Large intestine (tissue), 12 donors: ENCODE measurements at places on chromosomes 4 and X. TPM values are rescaled to one million over a fixed set of nuclear protein-coding genes. Genes with fewer than 3 reads are reported as not detected.

DNA sequence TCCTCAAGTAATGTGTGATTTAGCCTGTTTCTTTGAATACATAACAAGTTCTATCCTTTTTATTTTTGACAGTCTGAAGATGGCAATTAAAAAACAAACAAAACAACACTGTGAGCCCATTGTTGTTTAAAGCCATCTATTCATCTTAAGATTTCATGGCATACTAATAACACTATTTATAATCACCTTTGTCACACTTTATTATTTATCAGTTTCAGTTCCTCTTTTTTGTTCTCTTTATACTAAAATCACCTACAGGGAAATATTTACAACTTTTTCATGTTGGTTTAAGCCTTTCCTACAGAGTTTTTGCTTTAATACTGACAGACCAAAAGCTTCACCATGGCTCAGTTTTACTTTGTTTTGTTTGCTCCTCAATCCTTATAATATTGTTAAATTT lies 247.4 kb upstream of the CTSO start:
- no peaks in the 10 kb centered on the region for H3K4me1 ChIP-seq
- no peak overlapping the region for H3K27ac ChIP-seq
- no peak for DNase-seq
- H3K4me3 ChIP-seq: no peak overlapping the region

- H3K4me1 ChIP-seq: no peaks in the 10 kb centered on the region
- no peak overlapping the region for H3K27ac ChIP-seq
- no peak overlapping the region for H3K4me3 ChIP-seq
- no peak for DNase-seq
- no peaks in the 10 kb centered on the region for H3K36me3 ChIP-seq
Measured at GRCh38 chr4:36304138-36304681, 22.8 kb downstream of the DTHD1 start.

DNA sequence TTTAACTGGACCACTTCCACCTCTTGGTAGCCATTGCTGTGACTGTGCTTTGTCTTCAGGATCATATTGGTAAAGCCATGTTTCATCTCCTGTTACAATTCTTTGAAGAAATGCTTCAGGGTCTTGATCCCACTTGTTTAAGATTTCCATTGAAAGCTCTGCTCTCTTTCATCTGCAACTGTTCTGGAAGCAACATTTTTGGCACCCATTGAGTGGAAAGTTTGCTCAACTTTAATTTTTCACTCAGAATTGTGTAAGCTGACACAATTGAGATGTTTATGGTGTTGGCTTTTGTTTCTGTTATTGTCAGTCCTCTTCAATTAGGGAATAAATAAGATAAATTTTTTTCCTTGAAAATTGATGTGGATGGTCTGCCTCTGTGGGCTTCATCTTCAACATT lies 237.4 kb downstream of the MAPK10 start:
- no peaks in the 10 kb centered on the region for H3K36me3 ChIP-seq
- no peak overlapping the region for H3K4me3 ChIP-seq
- no peak overlapping the region for H3K27ac ChIP-seq
- no peak for DNase-seq
- H3K27me3 ChIP-seq: no peaks in the 10 kb centered on the region

DNA sequence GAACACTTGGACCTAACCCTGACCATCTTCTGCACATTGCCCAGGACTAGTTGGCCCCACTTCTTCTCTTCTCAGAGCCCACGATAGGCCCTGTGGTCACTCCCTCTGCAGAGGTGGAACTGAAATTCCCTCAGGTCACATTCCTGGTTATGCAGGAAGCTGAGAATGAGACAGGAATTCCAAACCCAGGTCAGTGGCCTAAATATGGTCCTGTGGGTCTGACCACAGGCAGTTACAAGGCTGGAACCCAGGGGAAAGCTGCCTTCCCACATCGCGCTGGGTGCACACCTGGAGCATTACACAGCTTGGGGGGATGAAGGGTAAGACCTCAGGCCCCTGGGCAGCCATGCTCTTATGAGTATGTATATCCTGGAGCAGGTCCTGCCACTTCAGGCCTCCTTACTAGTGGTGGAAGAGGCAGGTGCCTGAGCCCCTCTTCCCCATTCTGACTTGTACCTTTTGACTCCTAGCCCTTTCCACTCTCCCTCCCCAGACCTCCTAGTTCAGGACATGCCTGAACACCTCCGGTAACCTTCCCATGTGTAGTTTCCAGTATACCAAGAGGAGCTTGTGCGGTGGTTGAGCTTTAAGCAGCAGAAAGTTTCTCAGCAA lies 173.5 kb downstream of the ASMT start:
- H3K4me3 ChIP-seq: no peak overlapping the region
- H3K36me3 ChIP-seq: no peaks in the 10 kb centered on the region
- no peaks in the 10 kb centered on the region for H3K4me1 ChIP-seq
- H3K27me3 ChIP-seq: no peaks in the 10 kb centered on the region
- no peak for DNase-seq

- H3K36me3 ChIP-seq: peaks cover 2% of the 10 kb centered on the region
- H3K4me3 ChIP-seq: no peak overlapping the region
- H3K27me3 ChIP-seq: no peaks in the 10 kb centered on the region
- no peak overlapping the region for H3K27ac ChIP-seq
- no peak for DNase-seq
Measured at GRCh38 chrX:119638725-119639471, 32.7 kb upstream of the NKRF start.

DNA sequence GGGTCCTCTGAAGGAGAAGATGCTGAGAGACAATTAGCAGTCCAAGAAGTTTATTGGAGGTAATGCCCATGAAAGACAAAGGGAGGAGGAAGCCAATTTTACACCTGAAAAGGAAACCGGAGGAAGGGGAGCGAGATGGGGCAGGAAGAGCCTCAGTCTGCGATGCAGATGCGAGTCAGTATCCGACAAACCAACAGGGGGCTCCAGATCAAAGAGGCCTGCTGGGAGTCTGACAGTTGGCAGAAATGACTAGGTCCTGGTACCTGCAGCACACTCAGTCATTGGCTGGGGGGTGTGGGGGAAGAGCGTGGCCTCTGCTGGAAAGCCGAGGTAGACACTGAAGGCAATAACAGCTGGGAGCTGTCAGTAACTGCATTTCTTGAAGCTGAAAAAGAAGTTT lies 231.1 kb upstream of the CENPE start:
- H3K4me3 ChIP-seq: no peak overlapping the region
- no peak for DNase-seq
- no peak overlapping the region for H3K27ac ChIP-seq
- H3K27me3 ChIP-seq: no peaks in the 10 kb centered on the region

DNA sequence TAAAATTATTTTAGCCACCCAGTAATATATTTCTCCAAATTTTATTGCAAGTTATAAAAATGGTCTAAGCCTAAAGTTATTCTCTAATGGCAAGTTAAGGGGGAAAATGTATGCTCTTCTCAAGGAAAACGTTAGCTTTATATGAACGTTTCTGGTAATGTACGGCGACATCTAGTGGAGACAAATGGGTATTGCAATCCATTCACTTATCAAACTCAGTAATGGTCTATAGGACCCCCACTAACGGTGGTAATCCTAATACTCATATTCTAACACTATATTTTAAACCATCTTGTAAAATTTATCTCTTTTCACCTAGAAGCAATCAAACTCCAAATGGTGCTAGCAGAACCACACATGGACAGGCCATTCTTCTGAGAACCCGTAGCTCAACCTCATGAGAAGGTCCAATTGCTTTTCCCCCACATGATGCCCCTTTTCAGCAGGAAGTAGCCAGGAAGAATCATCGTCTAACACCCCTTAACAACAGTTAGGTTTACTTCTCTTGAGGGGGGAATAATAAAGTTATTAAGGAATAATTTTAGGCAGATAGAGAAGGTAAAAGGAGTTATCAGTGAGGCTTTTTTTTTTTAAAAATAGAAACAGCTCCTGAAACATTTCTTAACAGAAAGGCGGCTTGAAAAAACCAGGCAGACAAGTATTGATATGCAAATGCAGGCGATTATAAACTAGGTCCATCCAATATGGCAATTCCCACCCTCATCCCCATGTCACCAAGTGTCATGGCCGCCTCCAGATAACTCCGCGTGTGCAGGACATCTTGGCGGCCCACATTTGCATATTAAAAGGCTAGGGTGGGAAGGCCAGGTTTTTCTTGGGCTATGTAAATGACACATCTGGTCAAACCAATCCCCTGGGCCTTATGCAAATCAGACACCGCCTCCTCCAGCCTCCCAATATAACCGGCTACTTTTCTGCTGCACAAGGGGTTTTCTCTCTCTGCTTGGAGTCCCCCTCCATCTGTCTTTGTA lies 35.0 kb downstream of the NUDT11 start:
- H3K4me1 ChIP-seq: no peaks in the 10 kb centered on the region
- H3K4me3 ChIP-seq: no peak overlapping the region
- no peak overlapping the region for H3K27ac ChIP-seq

- no peaks in the 10 kb centered on the region for H3K36me3 ChIP-seq
- no peaks in the 10 kb centered on the region for H3K27me3 ChIP-seq
- peak; percentile 49 for DNase-seq
- peaks cover 3% of the 10 kb centered on the region for H3K4me1 ChIP-seq
Measured at GRCh38 chr4:41976775-41977516, 4.6 kb upstream of the DCAF4L1 start.

The ADGRG4 gene
- 7.9 TPM for polyA plus RNA-seq

- no peak for DNase-seq
- H3K27me3 ChIP-seq: no peaks in the 10 kb centered on the region
- H3K4me3 ChIP-seq: no peak overlapping the region
- H3K27ac ChIP-seq: no peak overlapping the region
- no peaks in the 10 kb centered on the region for H3K36me3 ChIP-seq
Measured at GRCh38 chr4:138487230-138487629, 245.1 kb upstream of the SLC7A11 start.

The NXF2B gene
- polyA plus RNA-seq: 0.36 TPM

DNA sequence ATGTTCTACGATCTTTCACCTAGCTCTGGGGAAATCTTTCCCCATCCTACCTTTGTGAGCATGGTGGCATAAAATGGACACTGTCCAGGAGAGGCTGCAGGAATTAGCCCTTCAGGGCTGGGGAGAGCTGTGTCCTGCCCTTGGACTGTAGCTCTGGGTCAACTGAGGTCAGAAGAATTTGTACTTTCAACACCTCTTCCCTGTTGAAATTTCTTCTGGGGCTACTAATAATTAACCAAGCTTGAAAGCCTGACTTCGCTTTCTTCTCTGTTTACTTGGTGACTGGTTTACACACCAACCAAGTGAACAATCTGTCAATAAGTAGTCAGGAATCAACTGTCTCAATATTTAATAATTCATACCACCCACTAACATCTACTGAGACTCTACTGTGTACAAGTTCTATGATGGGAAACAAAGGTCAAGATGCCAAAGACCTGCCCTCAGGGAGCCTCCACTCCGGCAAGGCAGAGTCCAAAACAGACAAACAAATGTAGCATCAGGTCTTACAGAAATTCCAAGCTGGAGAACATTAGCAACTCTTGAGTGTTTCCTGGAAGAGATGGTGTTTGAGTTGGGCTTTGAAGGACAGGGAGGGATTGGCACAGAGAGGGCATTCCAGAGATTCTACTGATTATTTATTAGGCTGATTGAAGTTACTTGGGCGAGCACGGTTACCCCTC lies 113.1 kb downstream of the ENPP6 start:
- H3K36me3 ChIP-seq: no peaks in the 10 kb centered on the region
- peak; percentile 50 for DNase-seq
- no peaks in the 10 kb centered on the region for H3K4me1 ChIP-seq
- no peaks in the 10 kb centered on the region for H3K27me3 ChIP-seq

DNA sequence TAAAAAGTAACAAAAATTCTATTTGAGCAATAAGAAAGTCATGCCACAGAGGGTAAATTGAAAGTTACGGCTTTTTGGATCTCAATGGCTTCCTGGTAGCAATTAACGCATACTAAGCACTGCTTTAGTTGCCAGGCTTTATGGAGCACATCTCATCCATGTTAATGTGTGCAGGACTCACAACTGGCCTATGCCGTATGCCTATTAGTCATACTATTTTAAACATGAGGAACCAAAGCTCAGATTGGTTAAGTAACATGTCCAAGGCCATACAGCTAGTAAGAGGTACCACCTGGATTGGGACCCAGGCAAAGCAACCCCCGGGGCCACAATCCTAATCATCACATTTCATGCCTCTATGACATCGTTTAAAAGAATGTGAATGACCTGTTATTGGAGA lies 17.1 kb downstream of the DAPP1 start:
- no peak overlapping the region for H3K4me3 ChIP-seq
- H3K36me3 ChIP-seq: no peaks in the 10 kb centered on the region
- no peak overlapping the region for H3K27ac ChIP-seq
- no peaks in the 10 kb centered on the region for H3K4me1 ChIP-seq
- H3K27me3 ChIP-seq: no peaks in the 10 kb centered on the region

The EOLA2 gene
- polyA plus RNA-seq: 29.9 TPM

- H3K27ac ChIP-seq: no peak overlapping the region
- H3K36me3 ChIP-seq: no peaks in the 10 kb centered on the region
- no peaks in the 10 kb centered on the region for H3K4me1 ChIP-seq
Measured at GRCh38 chrX:77441479-77441878, 5.7 kb upstream of the FGF16 start.
